ENCODE measurements at places on chromosomes 1 and 21.

DNA sequence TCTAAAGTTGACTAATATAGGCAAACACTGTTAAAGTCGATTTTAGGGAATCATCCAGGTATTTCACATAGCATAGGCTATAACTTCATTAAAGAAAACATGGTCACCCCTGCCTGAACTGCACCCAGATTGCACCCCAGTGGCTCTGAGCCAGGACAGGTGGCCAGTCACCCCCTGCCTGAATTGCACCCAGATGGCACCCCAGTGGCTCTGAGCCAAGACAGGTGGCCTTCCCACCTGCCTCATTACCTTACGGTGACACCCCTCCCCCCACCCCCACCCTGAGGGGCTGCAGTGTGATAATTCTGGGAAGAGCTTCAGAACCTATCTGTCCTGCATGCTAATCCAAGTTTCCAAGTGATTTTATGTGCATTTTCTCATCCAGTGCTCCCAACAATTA, 78.9 kb downstream of the DSCAM start:
- DNase-seq: no peak

DNA sequence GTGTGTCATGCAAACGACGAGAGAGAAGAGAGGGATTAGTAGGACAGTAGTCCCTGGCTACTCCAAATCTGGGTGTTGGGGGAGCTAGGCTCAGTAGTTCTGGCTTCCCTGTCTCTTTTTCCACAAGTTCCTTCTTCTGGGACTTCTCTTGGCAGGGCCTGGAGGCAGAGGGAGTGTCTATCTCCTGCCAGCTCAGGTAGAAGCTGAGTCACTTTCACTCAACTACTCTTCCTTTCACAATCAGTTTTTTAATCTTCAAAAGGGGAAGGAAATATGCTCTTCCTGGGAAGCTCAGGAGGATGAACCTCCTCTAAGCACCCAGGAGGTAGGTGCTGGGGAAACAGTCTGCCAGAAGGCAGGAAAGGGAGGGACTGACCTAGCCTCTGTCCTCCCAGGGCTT, 35.2 kb upstream of the MAGOH start:
- no peak for DNase-seq

- no peak for DNase-seq
Measured at GRCh38 chr1:21232044-21232443, 55.3 kb upstream of the EIF4G3 start.

- no peak for DNase-seq
Measured at GRCh38 chr1:66012106-66012784, 219.6 kb downstream of the PDE4B start.

GRCh38 chr1:230105754-230106625, 39.0 kb downstream of the GALNT2 start:
- no peak for DNase-seq

DNA sequence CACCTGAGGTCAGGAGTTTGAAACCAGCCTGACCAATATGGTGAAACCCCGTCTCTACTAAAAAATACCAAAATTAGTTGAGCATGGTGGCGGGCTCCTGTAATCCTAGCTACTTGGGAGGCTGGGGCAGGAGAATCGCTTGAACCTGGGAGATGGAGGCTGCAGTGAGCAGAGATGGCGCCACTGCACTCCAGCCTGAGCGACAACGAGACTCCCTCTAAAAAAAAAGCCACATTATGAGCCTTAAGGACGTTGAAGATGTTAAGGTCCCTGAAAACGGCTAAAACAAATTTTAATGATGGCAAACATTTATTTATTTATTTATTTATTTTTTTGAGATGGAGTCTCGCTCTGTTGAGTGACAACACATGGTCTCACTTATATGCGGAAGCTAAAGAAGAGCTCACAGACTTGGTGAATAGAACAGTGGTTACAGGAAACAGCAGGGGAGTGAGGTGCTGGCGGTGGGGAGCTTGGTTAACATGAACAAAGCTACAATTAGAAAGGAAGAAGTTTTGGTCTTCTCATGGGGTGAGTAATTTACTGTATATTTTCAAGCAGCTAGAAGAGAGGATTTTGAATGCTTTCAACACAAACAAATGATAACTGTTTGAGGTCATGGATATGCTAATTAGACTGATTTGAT, 47.1 kb downstream of the TCP10L start:
- no peak for DNase-seq

DNA sequence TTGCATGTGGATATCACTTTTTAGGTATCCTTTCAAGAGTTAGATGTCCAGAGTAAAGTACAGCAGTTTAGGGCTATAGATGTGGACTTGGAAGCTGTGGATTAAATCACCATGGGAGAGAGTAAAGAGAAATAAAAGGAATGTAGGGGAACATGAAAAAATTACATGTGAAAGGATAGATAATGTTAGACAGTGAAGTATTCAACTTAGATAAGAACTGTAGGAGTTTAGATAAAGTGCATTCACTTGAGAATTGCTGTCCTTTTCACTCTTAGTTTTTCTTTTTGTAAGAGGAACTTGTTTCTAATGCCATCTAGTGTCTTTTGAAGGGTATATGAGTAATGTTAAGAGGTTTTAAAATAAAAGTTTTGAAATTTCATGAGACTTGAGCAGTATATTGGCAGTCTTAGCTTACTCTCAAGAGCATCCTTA, 40.1 kb downstream of the MAST2 start:
- no peak for DNase-seq

DNA sequence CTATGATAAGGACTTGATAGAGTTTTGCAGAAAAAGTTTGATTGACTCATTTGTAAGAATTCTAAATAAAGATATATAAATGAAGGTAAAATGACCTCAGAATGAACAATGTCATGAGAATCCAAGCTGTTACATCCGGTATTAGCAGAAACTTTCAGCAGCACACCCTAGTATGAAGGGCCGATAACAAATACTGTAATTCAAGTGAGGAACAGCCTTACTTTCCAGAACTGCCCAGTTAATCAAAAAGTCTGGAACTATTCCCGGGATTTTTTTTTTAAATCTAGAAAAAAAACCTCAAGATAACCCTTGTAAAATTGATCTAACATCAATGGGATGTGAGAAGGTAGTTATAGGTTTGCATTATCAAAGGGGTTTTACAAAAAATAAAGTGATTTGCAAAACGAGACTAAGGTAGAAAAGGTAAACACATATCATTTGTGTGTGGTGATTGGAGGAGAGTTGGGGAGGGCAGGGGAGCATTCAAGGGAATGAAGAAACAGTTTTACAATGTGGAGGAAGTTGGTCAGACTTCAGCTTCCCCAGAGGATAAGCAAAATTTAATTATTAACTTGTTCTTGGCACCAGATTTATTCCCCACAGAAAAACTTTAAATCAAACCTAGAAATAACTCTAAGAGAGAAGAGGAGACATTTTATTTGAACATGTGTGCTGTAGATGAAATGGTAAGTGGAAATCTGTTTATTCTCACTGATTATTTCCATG, 75.9 kb upstream of the VCAM1 start:
- no peak for DNase-seq

DNA sequence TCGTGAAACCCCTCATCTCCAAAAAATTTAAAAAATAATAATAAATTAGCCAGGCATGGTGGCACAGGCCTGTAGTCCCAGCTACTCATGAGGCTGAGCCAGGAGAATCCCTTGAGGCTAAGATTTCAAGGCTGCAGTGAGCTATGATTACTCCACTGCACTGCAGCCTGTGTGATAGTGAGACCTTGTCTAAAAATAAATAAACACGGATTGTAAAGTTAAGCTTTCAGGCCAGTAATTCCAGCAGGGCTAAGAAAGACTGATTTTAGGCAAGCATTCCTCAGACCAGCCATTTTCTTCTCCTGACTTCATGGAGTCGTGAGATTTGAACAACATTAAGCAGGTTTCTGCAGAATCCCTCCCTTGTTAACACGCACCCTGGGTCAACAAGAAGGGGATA, 77.2 kb upstream of the EFHD2 start:
- DNase-seq: no peak

GRCh38 chr1:228204958-228205357, 2.9 kb upstream of the OBSCN start:
- no peak for DNase-seq

GRCh38 chr1:218363141-218363540, 18.0 kb downstream of the TGFB2 start:
- DNase-seq: no peak

DNA sequence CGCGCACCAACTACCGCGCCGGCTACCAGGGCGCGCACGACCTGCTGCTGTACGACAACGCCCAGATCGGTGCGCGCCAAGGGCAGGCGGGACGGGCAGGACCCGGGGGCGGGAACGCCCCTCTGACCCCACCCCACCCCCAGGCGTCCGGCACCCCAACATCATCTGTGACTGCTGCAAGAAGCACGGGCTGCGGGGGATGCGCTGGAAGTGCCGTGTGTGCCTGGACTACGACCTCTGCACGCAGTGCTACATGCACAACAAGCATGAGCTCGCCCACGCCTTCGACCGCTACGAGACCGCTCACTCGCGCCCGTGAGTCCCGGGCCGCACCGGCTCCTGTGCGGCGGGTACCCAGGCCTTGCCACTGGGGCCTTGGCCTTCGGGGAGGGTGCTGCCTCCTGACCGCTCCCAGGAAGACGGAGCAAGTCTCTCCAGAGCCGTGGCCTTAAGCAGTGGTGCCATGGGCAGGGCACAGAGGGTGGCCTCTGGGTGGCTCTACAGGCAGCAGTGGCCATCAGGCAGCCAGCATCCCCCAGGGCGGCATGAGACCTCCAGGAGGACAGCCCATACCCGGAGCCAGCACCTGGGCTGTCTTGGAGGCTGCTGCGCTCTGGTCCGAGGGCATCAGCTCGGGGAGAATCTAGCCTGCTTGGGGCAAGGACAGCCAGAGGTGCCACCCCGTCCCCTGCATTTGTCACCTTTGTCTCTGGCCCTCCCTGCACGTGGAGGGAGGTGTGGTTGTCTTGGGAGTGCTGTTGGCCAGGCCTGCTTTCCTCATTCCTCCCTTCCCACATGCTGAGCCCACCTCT, 8.1 kb upstream of the MMP23B start:
- no peak for DNase-seq

DNA sequence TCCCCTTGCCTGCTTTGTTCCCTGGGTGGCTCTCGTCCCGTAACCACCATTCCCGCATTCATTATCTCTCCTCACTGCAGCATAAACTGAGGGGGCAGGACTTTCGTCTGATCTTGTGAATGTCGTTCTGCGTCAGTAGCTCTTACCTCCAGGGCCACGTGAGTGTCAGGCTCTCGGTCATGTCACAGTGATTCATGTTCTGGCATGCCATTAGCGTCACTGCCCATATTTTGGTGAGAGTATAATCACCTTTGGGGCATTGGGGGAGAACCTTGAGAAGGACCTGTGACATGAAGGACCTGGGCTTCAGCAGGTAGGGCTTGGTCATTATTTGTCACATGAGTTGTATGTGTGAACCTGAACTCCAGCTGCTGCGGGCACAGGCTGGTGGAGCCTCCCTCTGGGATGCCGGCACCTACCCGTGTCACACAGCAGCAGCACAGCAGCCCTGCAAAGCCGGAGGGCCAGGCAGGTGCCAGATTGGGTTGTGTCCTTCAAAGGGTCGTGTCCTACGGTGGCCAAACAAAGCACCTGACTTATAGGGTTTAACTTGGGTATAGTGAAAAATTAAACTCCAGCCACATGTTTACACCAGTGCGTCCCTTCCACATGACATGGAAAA, 68.5 kb downstream of the BACE2 start:
- DNase-seq: no peak

- DNase-seq: no peak
Measured at GRCh38 chr1:174912264-174912663, 87.5 kb upstream of the CACYBP start.

- DNase-seq: no peak
Measured at GRCh38 chr1:56399795-56400194, 179.6 kb downstream of the PLPP3 start.

GRCh38 chr1:24536391-24536840, 19.5 kb upstream of the NCMAP start:
- peak; percentile 97 for DNase-seq

- no peak for DNase-seq
Measured at GRCh38 chr1:237239248-237239647, 197.3 kb downstream of the RYR2 start.

DNA sequence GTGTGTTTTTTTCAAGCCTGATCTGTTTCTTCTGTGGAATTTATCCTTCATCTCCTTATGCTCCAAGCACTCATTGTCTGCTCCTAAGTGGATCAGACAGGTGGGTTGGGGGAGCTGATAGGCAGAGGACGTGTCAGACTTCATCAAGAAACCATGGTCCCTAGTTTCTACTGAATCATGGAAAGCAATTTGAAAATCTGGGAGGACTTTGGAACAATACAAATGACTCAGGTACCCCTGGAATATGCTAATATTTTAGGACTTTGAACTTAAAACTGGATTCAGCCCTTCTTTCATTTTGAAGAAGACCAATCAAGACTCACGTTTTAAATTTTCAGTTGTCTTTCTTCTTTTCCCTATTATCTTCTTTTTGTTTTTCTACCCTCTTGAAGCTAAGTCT, 7.7 kb downstream of the ABCG1 start:
- no peak for DNase-seq

DNA sequence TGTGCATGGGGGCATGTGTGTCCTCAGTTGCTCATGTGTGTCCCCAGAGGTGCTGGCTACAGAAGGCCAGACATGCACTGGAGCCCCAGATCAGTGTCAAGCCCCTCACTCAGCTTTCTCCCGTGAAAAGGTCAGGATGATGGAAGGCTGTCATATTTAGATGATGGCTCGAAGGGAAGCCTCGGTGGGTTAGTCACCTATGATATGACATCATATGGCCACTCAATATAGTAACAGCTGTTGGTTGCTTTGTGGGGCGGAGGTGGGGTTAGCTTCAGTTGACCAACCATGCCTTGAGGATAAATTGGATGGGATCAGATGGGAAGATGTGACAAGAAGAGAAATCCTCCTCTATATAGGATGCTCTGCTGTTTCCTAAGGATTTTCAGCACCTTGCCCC, 43.5 kb upstream of the ATF3 start:
- DNase-seq: no peak

DNA sequence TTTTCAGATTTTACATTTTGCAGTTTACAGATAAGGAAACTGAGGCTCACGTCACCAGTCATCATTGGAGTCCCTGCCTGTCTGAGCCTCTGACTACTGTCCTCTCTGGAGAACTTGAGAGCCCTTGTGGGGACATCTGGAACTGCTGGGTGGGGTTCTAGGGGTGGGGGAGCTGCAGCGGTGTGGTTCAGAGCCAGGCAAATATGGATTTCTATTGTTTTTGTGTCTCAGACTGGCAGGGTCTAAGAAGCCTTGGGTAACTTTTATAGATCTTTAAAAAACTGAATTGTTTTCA, 46.9 kb downstream of the IER5 start:
- DNase-seq: peak; percentile 34
